CD4-positive, alpha-beta T cell treated with Interleukin-2 at 100 ng/mL for 4 hours (primary cell): ENCODE measurements at places on chromosomes 2 and 18.

DNA sequence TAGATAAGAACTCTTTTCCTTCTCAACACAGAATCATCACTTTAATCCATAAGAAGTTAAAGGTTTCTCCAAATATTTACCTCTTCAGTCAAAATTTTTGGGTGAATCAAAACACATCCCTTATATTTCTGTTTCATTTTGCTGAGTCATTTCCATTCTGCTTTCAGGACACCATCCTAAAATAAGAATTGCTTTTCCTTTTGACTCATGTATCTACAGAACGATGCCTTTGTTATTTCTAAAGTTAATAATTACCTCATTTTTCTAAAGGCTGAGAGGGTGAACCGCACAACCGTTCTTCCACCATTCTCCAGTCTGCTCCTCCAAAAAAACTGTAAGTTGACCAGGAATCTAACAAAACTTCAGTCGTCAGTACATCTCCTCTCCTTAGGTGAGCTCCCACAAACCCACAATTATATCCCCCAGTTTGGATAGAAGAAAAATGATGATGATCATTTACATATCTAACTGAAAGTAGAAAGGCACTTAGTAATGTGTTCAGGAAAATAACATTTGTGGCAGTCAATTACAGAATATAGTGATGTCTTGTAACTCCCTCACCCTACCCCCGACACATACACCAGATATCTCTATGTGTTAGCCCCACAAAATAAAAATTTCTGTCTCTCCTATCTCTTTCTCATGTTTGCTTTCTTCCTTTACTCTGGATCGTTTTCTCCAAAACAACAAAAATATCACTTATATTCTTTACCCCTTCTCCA lies 162.5 kb downstream of the RAD51AP2 start:
- DNase-seq: no peak

GRCh38 chr2:38091760-38092159 lies 15.8 kb upstream of the CYP1B1 start:
- no peak for DNase-seq

GRCh38 chr2:230967113-230967512 lies 28.8 kb upstream of the SPATA3 start:
- no peak for DNase-seq

GRCh38 chr2:220192994-220193753 lies 565.7 kb downstream of the SLC4A3 start:
- no peak for DNase-seq
